ENCODE measurements at places on chromosomes 2 and 18.

DNA sequence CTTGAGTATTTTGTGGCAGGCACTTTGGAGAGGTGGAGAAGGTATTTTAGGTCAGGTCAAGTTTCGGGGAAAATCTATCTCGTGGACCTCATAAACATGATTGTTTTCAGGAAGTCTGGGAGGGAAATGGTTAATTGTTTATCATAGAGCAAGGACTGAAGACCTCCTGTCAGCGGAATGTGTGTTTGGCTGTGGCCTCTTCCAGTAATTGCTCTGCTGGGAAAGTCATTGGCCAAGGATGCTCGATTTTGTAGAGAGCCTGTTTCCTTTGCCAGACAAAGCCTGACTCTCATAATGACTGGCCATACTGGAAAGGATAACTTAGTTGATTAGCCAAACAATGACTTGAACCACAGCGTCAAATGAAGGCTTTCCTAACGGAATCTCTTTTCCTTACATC lies 30.0 kb downstream of the IL1R2 start:
- no peak for DNase-seq

- no peak for DNase-seq
These were observed 19.8 kb downstream of the MAP4K4 start for GRCh38 chr2:101717071-101717845.

- no peak for DNase-seq
These were observed 36.9 kb upstream of the EPAS1 start for GRCh38 chr2:46260305-46260704.

DNA sequence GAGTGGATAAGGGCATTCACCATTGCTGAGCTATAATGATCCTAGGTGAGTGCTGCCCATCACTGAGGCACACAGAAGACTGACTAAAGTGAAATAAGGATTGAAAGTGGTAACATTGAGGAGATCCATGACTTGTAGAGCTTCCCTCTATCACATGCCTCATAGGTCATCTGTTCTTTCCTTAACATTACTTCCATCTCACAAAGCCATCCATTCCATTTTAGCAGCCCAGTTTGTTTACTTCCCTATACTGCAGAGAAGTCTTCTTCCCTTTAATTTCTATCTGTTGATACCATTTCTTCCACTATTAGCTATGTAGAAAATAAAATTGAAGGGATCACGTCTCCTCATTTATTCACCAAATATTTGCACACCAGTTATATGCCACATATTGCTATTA lies 32.1 kb downstream of the ME2 start:
- DNase-seq = no peak

GRCh38 chr2:106990297-106990696 lies 104.3 kb upstream of the ST6GAL2 start:
- DNase-seq = no peak

GRCh38 chr2:95382686-95383634 lies 19.5 kb upstream of the FAHD2A start:
- no peak for DNase-seq

DNA sequence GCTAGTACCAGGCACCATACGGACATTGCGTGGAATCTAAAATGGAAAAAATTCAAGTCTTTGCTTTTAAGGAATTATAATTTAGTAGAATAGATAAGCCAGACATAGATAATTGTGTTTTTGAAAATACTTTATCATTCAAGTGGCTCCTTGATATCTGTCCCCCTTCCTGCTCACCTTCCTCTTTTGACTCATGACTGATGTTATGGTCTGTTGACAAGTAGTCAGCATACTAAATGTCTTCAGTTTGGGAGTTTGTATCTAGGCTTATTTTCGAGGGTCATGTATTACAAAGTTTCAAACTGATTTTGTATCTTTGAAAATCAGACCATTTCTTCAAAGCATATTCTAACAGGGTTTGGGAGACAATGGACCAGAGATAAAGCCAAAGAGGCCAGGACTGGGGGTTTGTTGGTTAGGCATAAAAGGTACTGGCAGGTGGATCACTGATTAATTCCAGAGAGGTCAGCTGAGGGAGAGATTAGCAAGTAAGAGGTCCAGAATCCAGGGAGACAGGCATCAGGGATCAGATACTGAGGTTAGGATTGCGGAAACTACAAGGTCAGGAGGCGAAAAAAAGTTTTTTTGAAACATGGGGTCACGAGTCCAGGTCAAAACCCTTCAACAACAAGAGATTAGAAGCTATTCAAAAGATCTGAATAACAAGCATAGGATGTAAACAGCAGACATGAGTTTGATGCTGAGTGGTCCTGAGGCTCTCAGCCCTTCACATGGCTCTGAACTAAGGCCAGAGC lies 31.5 kb upstream of the KLHL14 start:
- DNase-seq = no peak

All from stimulated activated CD4-positive, alpha-beta T cell treated with anti-CD3 and anti-CD28 coated beads, TNF-alpha, amount 100 ng/mL, for 24 hours (primary cell).